Right atrium auricular region (tissue), 2 donors: ENCODE measurements at places on chromosomes 12 and 14. TPM values are rescaled to one million over a fixed set of nuclear protein-coding genes. Genes with fewer than 3 reads are reported as not detected.

The RNASE3 gene
- total RNA-seq = not detected

The FLRT2 gene
- total RNA-seq = 10.3 TPM

The KLHL33 gene
- 0.44 TPM for total RNA-seq

The SYT1 gene
- not detected for total RNA-seq

The PRKD1 gene
- 4.3 TPM for total RNA-seq

The KLRK1 gene
- 0.28 TPM for total RNA-seq

The PIANP gene
- not detected for total RNA-seq

The WNT1 gene
- total RNA-seq = not detected

The BEGAIN gene
- 5.7 TPM for total RNA-seq

The PPM1H gene
- total RNA-seq = 3.1 TPM

The NGB gene
- not detected for total RNA-seq

The CABP1 gene
- total RNA-seq = 2.0 TPM

The DBX2 gene
- total RNA-seq = 0.19 TPM

The FOXM1 gene
- total RNA-seq = 0.16 TPM

The C1S gene
- total RNA-seq = 114 TPM

The BEST3 gene
- total RNA-seq = not detected

The PPFIA2 gene
- total RNA-seq = 0.20 TPM

The RFX4 gene
- not detected for total RNA-seq
